Osteocyte (in vitro differentiated cells): ENCODE measurements at places on chromosomes 1 and 21. TPM values are rescaled to one million over a fixed set of nuclear protein-coding genes. Genes with fewer than 3 reads are reported as not detected.

The TCHH gene
- total RNA-seq, result 0.05 TPM in 1 of 2 replicates, not detected in the other

The SEC16B gene
- 0.64 and 0.76 TPM in 2 replicates for total RNA-seq

The ADAMTS1 gene
- 38.0 and 40.3 TPM in 2 replicates for total RNA-seq

DNA sequence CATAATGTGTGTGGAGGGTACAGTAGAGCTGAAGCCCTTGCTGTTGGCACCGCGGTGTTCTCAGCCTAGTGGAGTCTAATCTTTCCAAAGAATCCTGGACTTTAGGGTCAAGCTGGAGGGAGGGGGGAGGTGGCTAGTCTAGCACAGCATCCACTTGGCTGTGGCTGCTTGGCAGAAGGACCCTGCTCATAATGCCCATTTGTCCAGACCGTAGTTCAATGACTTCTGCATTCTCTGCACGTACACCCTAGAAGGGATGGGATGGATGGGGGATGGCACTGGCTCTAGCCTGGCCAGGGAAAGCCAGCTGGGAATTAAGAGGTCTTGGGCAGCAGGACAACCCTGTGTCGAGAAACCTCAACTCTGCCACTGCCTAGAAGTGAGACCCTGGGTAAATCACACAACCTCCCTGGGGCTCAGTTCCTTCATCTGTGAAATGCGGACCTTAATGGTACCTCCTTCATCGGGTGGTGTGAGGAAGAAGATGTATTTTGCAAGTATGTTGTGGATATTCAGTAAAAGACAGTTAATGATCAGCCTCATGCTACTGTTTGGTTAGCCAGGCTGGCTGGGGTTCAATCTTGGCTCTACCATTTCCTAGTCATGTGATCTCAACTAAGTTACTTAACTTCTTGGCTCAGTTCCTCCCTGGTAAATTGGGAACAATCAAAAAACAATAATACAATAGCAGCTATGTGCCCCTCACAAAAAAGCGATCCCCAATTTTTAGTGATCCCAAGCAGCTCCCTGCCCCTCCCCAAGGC is 27.2 kb upstream of the CLIC4 start:
- no peak for DNase-seq
- H3K36me3 ChIP-seq, result no peaks in the 10 kb centered on the region
- H3K27ac ChIP-seq, result no peak overlapping the region
- H3K27me3 ChIP-seq, result no peaks in the 10 kb centered on the region
- peaks cover 32% of the 10 kb centered on the region for H3K4me1 ChIP-seq
- no peak overlapping the region for H3K4me3 ChIP-seq

DNA sequence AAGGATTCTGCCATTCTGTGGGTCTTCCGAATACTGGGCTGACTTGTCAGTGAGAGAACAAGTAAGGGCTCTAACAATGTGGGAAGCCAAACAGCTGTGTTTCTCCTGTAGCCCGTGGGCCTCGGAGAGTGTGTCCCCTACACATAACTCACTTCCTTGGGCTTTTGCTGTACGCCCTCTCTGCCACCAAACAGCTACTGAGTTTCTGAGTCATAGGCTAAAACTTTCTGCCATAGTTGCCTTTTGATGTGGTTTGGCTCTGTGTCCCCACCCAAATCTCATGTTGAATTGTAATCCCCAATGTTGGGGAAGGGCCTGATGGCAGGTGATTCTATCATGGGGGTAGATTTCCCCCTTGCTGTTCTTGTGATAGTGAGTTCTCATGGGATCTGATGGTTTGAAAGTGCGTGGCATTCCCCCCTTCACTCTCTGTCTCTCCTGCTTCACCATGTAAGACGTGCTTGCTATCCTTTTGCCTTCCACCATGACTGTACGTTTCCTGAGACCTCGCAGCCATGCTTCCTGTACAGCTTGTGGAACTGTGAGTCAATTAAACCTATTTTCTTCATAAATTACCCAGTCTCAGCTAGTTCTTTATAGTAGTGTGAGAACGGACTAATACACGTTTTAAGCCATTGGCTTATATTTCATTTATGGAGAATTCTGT is 194.8 kb upstream of the HMCN1 start:
- H3K36me3 ChIP-seq, result no peaks in the 10 kb centered on the region
- H3K4me3 ChIP-seq, result no peak overlapping the region
- H3K4me1 ChIP-seq, result peaks cover 15% of the 10 kb centered on the region
- H3K27me3 ChIP-seq, result no peaks in the 10 kb centered on the region

DNA sequence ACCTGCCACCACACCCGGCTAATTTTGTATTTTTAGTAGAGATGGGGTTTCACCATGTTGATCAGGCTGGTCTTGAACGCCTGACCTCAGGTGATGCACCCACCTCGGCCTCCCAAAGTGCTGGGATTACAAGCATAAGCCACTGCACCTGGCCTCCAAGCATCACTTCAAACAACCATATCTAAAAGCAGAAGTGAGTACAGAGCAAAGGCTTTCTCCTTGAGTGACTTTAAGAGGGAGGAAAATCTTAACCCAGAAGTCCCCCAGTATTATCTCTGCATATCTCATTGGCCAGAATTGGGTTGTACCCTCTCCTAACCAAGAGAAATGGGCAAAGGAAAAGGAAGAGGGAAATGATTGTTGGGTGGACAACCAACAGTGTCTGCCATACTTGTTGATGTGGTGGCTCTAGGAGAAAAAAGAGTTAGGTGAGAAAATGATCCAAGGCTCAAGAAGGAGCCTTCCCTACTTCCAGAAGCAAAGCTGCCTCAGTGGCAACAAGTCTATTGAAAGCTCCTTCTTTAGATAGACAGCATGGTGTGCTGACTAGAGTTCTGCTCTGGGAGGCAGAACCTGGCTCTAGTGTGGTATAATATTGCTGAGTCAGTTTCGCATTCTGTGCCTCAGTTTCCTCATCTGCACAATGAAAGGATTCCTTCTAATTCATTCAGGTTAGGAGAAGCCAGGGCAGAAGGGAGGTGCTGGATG is 16.8 kb upstream of the FOXE3 start:
- H3K4me3 ChIP-seq, result no peak overlapping the region
- H3K4me1 ChIP-seq, result no peaks in the 10 kb centered on the region
- DNase-seq, result no peak
- peaks cover 1% of the 10 kb centered on the region for H3K27me3 ChIP-seq
- H3K27ac ChIP-seq, result no peak overlapping the region

DNA sequence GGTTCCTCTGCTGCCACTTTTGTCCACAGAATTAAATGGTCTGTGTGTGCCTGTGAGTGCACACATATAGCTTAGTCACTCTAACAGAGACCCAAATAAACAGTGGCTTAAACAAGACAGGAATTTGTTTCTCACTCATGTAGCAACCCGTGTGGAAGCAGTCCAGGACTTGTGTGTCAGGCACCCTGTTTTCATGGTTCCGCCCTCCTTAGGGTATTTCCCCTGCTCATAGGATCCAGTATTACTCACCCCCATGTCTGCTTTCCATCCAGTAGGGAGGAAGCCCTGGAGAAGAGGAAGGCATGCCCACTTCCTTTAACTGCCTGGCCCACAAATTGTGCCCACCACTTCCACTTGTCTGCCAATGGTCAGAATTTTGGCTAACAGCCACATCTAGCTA is 41.3 kb upstream of the TACSTD2 start:
- no peak overlapping the region for H3K4me3 ChIP-seq
- no peak for DNase-seq
- peaks cover 7% of the 10 kb centered on the region for H3K27me3 ChIP-seq
- H3K27ac ChIP-seq, result no peak overlapping the region
- H3K36me3 ChIP-seq, result no peaks in the 10 kb centered on the region
- H3K4me1 ChIP-seq, result peaks cover 5% of the 10 kb centered on the region
